ENCODE measurements at places on chromosomes 5 and 9. TPM values are rescaled to one million over a fixed set of nuclear protein-coding genes. Genes with fewer than 3 reads are reported as not detected.

DNA sequence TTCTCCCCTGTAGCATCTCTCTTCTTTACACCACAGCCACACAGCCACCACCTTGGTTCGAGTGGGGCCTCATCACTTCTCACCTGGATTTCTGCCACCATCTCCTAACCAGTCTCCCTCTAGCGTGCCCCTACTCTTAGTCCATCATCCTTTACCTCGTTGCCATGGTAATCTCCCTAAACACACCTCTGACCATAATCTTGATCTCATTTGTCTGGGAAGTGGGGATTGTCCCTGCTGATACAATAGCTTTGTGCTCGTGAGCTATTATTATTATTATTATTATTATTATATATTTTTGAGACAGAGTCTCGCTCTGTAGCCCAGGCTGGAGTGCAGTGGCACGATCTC lies 76.5 kb upstream of the HSPA9 start:
- no peaks in the 10 kb centered on the region for H3K36me3 ChIP-seq
- H3K27me3 ChIP-seq = no peaks in the 10 kb centered on the region
- H3K27ac ChIP-seq = no peak overlapping the region
- DNase-seq = no peak
- H3K4me1 ChIP-seq = no peaks in the 10 kb centered on the region

DNA sequence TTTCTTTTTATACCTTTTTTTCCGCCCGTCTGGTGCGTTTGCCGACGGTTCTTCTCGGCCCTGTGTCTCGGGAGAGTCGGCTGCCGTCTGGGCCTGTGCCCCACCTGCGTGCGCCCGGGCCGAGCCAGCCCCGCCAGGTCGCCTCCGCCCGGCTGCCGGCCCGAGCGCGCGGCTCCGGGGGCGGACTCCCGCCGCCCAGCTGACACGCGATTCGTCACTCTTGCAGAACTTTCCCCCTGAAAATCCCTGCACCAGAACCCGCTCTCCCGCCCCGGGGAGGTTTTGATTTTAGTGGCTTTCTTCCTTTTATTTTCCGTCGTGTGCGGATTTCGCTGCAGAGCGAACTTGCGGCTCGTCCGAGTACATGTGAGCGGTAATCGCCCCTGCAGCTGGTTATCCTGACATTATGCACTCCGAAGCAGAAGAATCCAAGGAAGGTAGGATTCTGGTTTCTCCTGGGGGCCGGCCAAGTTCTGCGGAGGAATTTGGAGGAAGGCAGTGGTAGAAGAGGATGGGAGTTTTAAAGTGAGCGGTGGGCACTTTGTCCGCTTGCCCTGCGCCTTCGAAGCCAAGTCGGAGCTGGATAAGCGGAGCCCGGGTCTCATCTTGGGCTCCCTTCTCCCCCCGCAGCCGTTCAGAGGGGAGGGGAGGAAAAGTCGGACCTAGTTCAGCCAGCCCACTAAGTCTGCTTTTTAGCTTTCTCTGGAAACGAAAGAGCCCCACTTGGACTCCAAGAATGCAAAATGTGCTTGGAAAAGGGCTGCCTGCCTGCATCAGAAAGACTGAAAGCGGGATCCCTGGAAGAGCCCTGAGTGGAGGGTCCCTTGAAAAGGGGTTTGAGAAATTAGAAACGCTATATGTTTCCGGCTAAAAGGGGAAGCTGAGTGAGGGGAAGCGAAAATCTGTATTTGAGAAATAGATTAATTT lies at the start of gene TNFAIP8:
TSS of gene TNFAIP8 (plus strand) at position 335 of the 927 bp plus-strand sequence. CDS start at position 407, 72 bp downstream.
- H3K27me3 ChIP-seq = no peaks in the 10 kb centered on the region
- DNase-seq = peak; percentile 53
- peak within 1 kb of the TSS; percentile 74 for H3K27ac ChIP-seq
- no peaks in the 10 kb centered on the region for H3K4me1 ChIP-seq
- peak within 1 kb of the TSS; percentile 84 for H3K4me3 ChIP-seq

- DNase-seq = no peak
- no peak overlapping the region for H3K27ac ChIP-seq
- H3K4me1 ChIP-seq = no peaks in the 10 kb centered on the region
- no peak overlapping the region for H3K4me3 ChIP-seq
- no peaks in the 10 kb centered on the region for H3K36me3 ChIP-seq
Observed at GRCh38 chr9:17509701-17510100, 69.2 kb upstream of the SH3GL2 start.

GRCh38 chr5:38431242-38431853 lies 125.1 kb downstream of the LIFR start:
- no peaks in the 10 kb centered on the region for H3K27me3 ChIP-seq
- H3K4me3 ChIP-seq = no peak overlapping the region
- no peaks in the 10 kb centered on the region for H3K4me1 ChIP-seq

GRCh38 chr9:97753975-97754374 lies 56.8 kb upstream of the XPA start:
- H3K36me3 ChIP-seq = no peaks in the 10 kb centered on the region
- no peak overlapping the region for H3K27ac ChIP-seq
- H3K4me3 ChIP-seq = no peak overlapping the region
- peaks cover 4% of the 10 kb centered on the region for H3K27me3 ChIP-seq
- no peaks in the 10 kb centered on the region for H3K4me1 ChIP-seq

GRCh38 chr5:178234121-178234749 lies 1.6 kb upstream of the PHYKPL start:
- DNase-seq = no peak
- H3K36me3 ChIP-seq = no peaks in the 10 kb centered on the region
- H3K4me1 ChIP-seq = peaks cover 20% of the 10 kb centered on the region

SV2C gene
- total RNA-seq = 0.59 TPM

SOX30 gene
- total RNA-seq = not detected

ANKRD34B gene
- total RNA-seq = not detected

Data from breast epithelium (tissue), 4 donors.